ENCODE measurements at places on chromosomes 2 and 18.
A peak's percentile ranks its signal among the peaks of the same experiment; 100 is the strongest.

- DNase-seq: peak; percentile 86
Observed at GRCh38 chr2:201257956-201258665, 2.2 kb upstream of the CASP8 start.

DNA sequence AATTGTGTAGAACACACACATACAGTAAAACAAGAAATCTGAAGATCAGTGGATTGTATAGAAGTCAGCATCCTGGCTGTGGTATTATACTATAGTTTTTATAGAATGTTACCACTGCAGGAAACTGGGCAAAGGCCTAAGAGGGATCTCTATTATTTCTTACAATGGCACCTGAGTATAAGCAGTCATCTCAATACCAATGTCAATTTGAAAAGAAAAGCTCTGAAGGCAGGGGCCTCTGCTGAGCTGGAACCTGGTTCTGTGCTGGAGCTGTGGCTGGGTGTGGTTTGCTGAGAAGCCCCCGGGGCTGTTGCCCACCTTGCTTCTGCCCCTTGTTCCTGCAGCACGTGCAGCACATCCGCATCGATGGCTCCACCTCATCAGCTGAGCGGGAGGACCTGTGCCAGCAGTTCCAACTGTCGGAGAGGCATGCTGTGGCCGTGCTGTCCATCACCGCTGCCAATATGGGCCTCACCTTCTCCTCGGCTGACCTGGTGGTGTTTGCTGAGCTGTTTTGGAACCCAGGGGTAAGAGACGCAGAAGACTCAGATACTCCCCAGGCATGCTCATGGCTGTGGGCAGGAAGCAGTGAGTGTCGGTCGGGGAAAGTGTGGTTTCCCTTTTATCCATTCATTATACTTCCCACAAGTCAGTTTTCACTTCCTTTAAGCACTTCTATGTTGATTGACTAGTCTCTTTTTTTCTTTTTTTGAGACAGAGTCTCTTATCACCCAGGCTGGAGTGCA is 23.5 kb upstream of the RPL37A start:
- DNase-seq: no peak

- DNase-seq: no peak
Observed at GRCh38 chr18:52902188-52902587, 562.2 kb downstream of the DCC start.

GRCh38 chr2:104583811-104584210 is 270.1 kb upstream of the POU3F3 start:
- no peak for DNase-seq

- no peak for DNase-seq
Observed at GRCh38 chr18:23406271-23406787, 46.8 kb upstream of the RIOK3 start.

GRCh38 chr2:71614976-71615766 is 161.8 kb downstream of the DYSF start:
- no peak for DNase-seq

DNA sequence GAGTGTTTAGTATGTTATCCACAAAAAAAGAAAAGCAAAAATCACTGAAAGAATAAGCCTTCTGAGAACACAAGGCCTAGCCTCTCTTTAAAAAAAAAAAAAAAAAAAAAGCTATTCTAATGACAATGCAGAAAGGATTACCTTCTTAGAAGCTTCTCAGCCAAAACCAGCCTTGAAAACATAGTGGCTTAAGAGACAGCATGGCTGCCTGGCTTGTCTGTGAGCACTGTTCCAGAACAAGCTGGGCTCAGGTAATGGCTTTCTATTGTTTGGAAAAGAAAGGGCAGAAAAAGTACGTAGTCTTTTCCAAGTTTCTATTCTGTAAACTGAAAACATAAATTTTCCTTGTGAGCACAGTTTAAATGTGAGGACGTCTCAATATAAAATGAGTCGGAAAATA is 119.5 kb downstream of the MAP3K20 start:
- DNase-seq: no peak

- no peak for DNase-seq
Observed at GRCh38 chr2:86142436-86143257, 36.6 kb downstream of the PTCD3 start.

DNA sequence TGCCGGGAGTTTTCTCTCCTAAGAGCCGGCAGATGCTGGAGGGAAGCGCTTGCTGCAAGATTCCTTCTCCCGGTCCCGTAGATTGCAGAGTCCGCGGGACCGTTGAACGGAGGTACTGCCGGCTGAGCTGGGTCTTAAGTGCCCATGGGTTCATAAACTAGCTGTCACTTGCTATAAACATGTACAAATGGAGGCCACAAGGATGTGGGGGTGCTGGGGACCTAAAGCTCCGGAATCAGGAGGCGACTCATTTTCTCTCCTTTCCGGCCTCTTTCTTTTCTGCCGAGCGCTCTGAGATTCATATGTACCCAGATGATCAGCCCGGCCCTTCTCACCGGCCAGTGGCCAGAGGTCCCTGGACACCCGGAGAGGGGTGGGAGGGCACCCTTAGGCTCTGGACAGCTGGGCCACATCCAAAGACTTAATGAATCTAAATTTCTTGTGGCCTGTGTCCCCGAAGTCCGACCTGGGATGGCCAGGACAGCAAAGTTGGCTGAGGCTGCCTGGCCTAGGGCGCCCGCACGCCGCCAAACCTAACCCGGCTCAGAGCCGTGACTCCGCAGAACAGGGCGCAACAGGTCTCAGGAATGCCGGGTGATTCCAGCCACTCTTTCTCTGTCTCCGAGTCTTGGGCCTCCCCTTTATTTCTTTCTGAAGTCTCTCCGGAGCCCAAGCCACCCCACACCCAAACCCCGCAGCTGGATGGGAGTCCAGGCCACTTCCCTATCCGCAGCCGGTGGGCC is 2.4 kb upstream of the PAX3 start:
- no peak for DNase-seq

- DNase-seq: no peak
Observed at GRCh38 chr2:224948859-224949258, 93.4 kb downstream of the DOCK10 start.

DNA sequence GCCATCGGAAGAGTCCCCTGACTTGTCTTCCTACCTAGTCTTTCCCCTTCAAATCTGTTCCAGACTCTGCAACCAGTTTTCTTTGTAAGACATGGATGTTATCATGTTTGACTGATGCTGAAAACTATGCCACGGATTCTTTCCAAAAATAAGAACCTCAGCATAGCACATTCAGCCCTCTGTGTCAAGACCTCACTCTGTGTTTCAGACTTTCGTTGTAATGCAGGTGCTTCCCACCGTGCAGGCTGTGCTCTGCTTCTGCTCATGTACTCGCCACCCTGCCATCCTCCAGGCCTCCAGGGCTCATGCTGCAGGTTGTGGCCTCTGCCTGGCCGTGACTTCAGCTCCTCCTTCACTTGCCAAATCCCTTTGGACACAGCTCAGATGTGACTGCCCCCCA is 347.0 kb upstream of the RAB12 start:
- DNase-seq: no peak

GRCh38 chr2:10655499-10656225 is 34.1 kb downstream of the NOL10 start:
- DNase-seq: no peak

GRCh38 chr18:36709315-36709714 is 119.5 kb downstream of the TPGS2 start:
- DNase-seq: no peak

DNA sequence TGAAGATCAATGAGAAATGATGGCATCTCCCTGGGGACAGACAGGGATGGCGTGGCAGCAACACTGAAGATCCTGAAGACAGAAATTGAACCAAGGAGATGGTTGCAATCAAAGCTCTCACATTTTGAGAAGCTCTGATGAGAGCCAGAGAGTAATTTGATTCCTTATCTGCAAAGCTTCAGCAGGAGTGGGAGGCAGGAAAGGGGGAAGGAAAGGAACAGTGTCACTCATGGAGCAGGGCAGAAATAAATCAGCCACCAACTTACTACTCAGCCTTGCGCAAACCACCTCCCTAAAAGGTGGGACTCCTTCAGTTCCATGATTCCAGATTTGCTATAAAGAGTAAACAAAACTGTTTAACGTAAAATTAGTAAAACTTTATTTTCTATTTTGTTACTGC is 119.2 kb downstream of the CACNB4 start:
- no peak for DNase-seq

GRCh38 chr2:56803596-56803995 is 619.8 kb downstream of the CCDC85A start:
- DNase-seq: no peak

DNA sequence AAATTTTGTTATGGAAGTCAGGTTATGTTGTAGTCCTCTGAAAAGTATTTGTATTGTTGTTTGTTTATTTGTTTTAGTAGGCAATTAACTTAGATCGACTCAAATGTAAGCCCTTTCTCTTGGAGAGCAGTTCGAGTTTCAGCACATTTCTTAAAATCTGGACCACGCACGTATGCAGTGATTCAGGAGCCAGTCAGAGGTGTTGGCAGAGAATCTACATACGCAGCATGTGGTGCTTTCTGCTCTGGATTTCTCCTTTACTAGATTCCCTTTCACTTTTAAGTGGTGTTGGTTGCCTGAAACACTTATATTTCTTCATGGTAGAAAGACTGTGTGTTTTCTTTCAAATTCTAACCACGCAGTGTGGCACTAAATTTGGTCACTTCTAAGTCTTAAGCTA is 773.9 kb upstream of the LRATD1 start:
- DNase-seq: no peak

- no peak for DNase-seq
Observed at GRCh38 chr2:82636402-82637020, 1822.6 kb downstream of the SUCLG1 start.

- no peak for DNase-seq
Observed at GRCh38 chr18:12398625-12399024, 9.1 kb upstream of the PRELID3A start.

Data from activated CD4-positive, alpha-beta T cell treated with anti-CD3 and anti-CD28 coated beads, Interleukin-2, amount 50 U/mL, for 4 hours (primary cell).